Right ventricle myocardium inferior (tissue), 1 donor: ENCODE measurements at places on chromosomes 13 and 19.

DNA sequence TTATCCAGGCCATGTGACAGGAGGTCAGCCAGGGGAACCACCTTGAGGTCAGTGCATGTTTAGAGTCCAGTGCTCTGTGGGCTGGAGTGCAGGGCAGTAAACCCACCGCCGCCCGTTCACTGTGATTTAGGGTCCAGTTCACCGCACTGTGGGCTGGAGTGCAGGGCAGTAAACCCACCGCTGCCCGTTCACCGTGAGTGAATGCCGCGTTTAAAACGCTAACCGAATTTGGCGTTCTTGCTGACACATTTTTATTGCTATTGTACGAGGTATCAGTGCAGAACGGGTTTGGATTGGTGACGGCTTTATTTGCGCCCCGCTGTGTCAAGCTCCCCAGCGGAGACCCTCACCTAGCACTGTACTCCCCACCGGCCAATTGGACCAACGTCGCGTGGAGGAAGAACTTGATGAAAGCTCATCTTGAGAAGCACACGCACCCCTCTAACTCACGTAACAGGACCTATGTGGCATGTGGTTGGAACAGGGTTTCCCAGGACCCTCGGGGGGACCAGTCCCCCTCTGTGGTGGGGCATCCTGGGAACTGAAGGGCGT is 27.9 kb downstream of the C13orf46 start:
- DNase-seq: no peak

- DNase-seq: no peak
These were observed 26.4 kb upstream of the ZNF507 start for GRCh38 chr19:32318884-32319520.

- no peak for DNase-seq
These were observed 170.5 kb downstream of the TM9SF2 start for GRCh38 chr13:99671746-99672145.

DNA sequence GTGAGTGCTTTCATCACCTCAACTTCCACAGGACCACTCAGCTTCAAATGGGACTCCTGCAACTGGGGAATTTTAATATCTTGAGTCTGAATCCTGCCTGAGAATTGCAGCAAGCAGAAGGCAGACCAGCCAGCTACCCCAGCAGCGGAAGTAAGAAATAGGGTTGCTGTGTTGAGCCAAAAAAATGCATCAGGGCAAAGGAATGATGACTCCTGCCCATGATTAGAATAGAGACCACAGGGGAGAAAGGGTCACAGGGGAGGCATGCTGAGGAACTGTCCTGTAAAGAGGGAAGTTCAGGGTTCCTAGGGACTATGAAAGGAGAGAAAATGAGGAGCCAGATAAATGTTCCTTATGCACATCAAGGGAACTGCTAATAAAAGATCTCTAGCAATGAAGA is 370.2 kb downstream of the KCTD12 start:
- no peak for DNase-seq

GRCh38 chr19:18029617-18030338 is 21.8 kb downstream of the ARRDC2 start:
- DNase-seq: no peak

GRCh38 chr13:77975358-77976042 is 56.9 kb upstream of the EDNRB start:
- no peak for DNase-seq

GRCh38 chr19:989381-990081 is 5.4 kb downstream of the WDR18 start:
- DNase-seq: no peak

- DNase-seq: no peak
These were observed 1303.9 kb downstream of the EFNB2 start for GRCh38 chr13:105231579-105231978.

GRCh38 chr19:34595683-34596082 is 81.3 kb downstream of the SCGB2B2 start:
- DNase-seq: no peak

GRCh38 chr13:21894703-21895699 is 224.1 kb downstream of the FGF9 start:
- no peak for DNase-seq
